ENCODE measurements at places on chromosomes 4 and X.

DNA sequence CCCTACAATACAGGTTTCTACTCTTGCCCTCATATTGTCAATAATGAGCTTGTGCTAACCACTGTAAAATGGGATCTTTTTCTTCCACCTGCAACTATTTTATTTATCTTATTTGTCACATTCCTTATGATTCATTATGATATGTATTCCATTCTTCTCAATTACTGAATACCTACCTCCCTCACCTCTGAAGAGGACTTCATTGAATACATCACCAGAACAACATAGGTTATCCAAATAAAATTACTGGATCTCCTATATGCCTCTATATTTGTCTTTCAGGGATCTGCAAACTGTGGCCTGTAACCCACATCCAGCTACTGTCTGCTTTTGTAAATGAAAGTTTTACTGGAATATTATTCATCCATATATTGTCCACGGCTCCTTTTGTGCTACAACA lies 41.3 kb downstream of the STPG2 start:
- no peak for DNase-seq

DNA sequence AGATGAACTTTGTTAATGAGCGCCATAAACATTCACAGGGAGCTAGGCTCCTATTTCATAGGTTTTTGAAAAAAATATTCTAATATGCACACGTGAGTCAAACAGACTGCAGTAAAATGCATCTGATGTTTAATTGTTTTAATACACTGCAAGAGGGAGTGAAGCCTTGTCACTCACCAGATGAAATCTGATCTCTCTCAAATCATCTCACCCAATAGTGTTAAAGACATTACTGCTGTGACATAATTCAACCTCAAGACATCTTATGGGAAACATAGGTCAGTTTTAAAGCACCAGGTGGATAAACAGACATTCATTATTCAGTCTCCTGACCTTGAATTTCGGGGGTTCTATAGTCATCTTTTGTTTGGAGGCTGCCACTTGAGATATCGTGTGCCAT lies 148.3 kb downstream of the MAML3 start:
- no peak for DNase-seq

DNA sequence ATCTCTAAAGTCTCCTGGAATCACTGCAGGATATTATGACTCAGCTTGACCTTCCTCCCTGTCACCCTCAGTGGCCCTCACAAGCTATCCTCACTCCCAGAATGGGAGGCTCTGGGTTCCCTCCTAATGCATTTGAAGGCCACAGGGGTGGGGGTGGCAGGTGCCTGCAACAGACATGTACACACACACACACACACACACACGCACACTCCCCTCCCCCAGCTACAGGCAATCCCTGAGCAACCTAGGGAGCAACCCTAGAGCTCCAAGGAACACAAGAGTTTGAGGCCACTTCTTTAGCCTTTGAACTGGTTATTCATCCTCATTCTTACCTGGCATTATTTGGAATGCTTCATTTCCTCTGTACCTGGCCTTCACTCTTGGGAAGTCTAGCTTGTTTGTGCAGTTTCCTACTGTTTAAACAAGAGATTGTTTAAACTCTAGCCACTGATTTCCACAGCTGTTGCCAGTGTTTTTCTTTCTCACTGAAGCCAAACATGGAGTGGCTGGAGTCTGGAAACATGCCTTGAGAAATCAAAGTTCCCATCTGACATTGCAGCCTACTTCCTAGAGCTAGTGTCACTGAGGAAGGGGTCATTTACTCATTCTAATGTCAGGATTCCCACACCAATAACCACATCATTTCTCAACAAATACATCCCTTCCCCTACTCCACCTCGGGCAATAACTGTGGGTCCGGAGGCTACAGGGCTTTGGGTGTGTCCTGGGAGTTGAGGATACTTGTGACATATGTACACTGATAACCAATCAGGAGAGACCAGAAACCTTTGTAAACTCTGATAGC lies 37.7 kb downstream of the MAOA start:
- no peak for DNase-seq

DNA sequence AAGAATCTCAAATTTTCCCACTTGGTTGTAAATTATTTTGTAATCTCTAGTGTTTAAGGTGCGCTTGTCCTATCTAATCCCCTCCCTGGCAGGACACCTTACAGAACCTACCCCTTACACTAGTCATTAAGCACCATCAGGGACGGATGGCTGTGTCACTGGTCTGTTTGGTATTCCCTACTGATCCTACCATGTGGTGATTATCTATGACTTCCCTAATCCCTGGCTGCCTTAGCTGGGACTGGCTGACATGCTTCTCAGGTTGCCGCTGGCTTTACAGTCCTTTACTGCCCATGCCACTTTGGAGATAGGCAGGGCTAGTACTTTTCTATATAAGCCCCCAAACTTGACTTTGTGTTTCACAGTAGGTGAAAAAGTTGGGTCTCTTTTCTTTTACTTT lies 58.6 kb downstream of the ELOVL6 start:
- no peak for DNase-seq

GRCh38 chr4:158769175-158769921 lies 522 bp downstream of the FNIP2 start:
- peak; percentile 43 for DNase-seq

GRCh38 chr4:15451866-15452765 lies 17.6 kb upstream of the CC2D2A start:
- DNase-seq: no peak

GRCh38 chr4:46386570-46386969 lies 3.4 kb downstream of the GABRA2 start:
- DNase-seq: no peak

- no peak for DNase-seq
Observed at GRCh38 chrX:21612154-21612553, 46.0 kb downstream of the KLHL34 start.

- no peak for DNase-seq
Observed at GRCh38 chrX:2348211-2348610, 152.6 kb downstream of the DHRSX start.

- DNase-seq: no peak
Observed at GRCh38 chr4:156378033-156378665, 424.5 kb upstream of the CTSO start.

GRCh38 chr4:185845966-185846365 lies 34.0 kb upstream of the SORBS2 start:
- no peak for DNase-seq

- DNase-seq: no peak
Observed at GRCh38 chr4:156924774-156925315, 46.8 kb downstream of the PDGFC start.

Data from anterior cingulate cortex (tissue), 58 donors.